ENCODE measurements at places on chromosomes 4 and X. TPM values are rescaled to one million over a fixed set of nuclear protein-coding genes. Genes with fewer than 3 reads are reported as not detected.

DNA sequence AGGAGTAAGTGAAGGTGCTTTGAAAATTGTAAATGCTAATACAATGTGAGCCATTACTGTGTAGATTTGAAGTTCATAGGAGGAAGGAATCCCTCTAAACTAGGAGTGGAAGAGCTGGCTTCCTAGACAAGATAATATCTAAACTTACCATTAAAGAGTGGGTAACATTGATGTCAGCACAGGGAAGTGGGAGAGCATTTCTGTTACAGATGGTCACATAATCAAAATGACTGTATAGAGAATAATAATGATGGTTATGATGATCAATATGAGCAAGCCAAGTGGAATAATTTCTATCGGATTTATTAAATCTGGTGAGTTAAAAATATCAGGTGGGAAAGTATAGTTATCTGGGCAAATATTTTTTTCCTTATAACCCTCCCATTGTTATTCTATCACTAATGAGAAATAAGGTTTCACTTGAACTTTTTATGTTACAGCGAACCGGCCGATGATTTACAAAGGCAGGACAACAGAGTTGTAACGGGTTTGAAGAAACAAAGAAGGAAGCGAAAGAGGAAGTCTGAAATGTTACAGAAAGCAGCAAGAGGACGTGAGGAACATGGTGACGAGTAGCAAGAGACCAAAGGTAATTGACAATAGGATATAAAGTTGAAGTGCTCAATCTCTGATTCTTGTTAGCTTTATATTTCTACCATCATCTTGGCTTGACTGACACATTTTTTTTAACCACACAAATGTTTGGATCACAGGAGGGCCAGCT lies 43.5 kb downstream of the FMR1NB start:
- DNase-seq: no peak

GRCh38 chrX:74085642-74086236 lies 218.2 kb upstream of the ZCCHC13 start:
- no peak for DNase-seq

- DNase-seq: no peak
Measured at GRCh38 chr4:75848891-75849290, 53.4 kb downstream of the PPEF2 start.

DNA sequence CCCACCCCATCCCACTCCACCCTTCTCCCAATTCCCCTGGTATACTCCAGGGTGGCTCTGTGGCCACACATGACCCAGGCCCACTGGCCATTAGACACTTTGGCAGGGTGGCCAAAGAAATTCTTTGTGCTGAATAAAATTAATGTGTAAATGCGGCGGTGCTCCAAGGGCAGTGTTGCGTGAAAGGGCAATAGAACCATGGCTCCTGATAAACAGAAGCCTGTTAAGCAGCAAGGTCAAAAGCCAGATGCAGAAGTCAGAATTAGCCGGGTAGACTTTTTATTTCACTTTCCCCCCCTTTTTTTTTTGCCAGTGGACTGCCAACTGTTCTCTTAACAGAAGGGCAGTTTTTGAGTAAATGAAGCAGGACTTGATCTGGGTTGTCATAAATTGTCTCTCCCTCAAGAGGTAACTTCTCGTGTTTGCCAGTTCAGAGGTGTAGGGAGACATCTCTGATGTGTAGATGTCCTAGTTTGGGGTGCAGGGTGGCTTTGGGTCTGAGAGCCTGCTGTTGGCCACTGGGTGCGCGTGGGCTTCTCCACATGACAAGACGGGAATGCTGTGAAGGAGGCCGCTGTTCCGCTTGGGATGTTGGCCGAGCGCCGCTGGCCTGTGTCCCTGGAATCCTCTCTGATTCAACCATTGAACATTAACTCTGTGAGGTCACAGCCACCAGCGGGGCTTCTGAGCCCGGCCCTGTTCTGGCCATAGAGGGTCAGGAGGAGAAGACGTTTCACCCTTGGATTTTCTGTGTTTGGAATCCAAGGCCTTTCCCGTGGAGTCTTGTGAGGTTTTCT lies 139.5 kb downstream of the TBL1X start:
- DNase-seq: no peak

- no peak for DNase-seq
Measured at GRCh38 chrX:93760163-93760562, 86.2 kb downstream of the FAM133A start.

GRCh38 chr4:48315728-48316630 lies 25.4 kb upstream of the SLAIN2 start:
- peak; percentile 15 for DNase-seq

- no peak for DNase-seq
Measured at GRCh38 chr4:78336093-78336943, 215.3 kb upstream of the ANXA3 start.

DRD5 gene
- total RNA-seq: 2.2 TPM

FAM200B gene
- 81.3 TPM for total RNA-seq

DNA sequence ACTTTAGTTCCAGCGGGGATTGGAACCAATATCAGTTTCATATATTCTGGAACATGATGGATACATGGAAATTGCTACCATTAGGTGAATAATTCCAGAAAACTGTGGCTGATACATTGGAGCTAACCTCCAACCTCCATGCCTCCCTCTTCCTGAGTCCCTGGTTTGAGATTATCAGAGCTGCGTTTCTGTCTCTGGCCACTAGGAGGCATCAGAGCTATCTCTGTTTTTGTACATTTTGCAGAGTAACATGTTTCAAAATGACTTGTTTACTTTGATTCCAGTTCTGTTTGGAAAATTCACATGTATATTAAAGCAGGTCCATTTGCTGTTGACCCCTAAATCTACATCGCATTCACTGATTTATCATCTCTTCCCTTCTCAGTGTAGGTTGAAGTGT lies 2.4 kb upstream of the RAB40AL start:
- DNase-seq: no peak
